ENCODE measurements at places on chromosomes 3 and 15.

DNA sequence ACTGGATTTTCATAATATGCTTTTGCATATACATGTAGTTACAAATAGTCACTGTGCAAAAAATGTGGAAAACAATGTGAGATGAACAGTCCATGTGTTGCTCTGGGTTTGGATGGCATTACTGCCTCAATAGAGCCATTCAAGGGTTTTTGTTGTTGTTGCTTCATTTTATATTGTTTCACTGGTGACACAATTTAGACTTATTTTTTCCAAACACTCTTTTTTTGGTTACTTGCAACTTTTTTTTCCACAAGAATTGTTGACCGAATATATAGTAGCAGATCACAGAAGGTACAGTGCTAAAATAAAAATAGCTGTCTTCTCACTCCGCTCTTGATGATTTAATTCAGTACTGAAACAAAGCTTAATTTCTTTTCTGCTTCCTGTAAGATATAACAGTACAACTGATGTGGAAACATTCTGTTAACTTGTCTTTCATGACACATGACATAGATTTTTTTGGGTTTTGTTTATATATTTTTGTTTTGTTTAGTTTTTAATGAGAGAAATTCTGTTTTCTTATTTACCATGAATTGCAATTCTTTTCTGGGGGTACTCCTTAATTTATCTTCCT lies 618.6 kb downstream of the NAALADL2 start:
- no peak for DNase-seq

DNA sequence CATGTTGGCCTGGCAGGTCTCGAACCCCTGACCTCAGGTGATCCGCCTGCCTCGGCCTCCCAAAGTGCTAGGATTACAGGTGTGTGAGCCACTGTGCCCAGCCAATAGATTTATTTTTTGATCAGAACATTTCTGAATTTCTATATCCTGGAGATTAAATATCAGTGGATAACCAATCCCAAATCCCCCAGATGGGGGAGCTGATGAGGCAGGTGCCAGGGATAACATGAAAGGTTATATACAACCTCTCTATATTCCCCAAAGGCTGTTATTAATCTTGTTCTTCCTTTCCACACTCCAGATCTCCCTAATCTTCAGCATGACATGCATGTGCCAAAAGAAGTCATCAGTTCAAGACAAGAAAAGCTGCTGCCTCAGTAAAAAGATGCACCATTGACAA lies 112.3 kb downstream of the WDR76 start:
- DNase-seq = peak; percentile 49

- DNase-seq = no peak
Measured at GRCh38 chr15:69165637-69166025, 5.2 kb downstream of the GLCE start.

- DNase-seq = no peak
Measured at GRCh38 chr3:106302451-106303221, 433.8 kb upstream of the CBLB start.

DNA sequence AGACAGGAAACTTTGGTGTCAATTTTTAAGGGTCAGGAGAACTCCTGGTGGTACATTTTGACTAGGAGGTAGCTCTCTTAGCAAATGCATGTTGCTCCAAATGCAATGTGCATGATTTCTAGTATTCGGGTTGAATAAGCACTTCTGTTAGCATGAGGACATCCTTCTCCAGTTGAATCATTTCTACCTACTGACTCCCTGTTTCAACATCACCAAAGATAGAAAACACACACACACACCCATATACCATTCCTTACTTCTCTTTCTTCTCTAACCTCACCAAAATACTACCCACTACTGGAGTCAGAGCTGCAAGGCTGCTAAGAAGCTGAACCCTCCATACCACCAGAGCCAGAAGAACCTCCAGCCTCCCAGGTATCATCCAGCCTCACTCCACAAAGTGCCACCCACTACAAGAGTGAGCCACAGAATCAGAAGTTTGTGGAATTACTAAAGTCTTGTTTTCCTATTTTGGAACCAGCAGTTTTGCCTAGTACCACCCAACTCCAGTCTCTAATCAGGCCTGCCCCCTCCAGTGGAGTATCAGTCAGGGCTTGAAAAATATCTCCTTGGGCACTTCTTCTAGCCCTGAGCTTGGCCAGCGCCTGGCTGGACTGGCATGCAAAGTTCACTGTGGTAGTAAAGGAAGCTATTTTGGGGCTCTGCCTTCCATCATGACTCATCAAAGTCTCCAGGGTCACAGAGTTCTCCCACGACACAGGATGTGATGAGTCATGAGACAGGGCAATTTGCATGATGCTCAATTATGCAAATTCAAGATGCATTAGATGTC lies 110.3 kb downstream of the CYP19A1 start:
- DNase-seq = peak; percentile 85

DNA sequence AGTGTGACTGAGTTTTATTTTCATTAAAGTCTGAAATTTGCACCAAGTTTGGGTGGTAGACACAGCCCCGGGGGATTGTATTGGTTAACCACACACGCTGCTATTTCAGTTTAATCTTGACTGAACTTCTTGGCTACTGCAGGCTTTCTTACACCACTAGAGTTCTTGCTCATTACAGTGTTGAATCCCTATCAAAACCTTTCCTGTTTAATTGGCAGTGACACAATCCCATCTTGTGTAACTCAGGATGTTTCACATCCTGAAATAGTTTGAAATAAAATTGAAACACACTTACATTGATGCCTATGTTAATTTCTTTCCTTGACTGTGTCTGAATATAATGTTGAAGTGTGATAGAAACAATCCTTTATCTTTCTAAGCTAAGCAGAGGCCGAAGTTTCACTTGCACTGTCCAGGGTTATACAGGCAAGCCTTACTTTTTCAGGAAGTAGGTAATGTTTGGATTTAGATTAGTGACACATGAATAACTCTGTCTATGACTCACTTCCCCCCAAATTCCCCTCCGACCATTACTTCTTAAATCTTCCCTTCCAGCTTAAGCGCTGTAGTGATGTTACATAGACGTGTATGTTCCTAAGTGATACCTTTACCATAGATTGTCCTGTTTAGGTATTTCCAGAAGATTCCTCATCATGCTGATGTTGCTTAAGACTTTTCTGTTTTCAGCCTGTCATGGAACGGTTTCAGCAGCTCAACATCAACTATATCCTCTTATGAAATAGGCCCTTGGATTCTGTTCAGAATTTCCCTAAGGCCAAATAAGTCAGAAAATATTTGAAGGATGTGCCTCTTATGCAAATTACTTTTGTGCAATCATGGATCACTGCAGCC lies 16.8 kb downstream of the ATG7 start:
- DNase-seq = peak; percentile 74

DNA sequence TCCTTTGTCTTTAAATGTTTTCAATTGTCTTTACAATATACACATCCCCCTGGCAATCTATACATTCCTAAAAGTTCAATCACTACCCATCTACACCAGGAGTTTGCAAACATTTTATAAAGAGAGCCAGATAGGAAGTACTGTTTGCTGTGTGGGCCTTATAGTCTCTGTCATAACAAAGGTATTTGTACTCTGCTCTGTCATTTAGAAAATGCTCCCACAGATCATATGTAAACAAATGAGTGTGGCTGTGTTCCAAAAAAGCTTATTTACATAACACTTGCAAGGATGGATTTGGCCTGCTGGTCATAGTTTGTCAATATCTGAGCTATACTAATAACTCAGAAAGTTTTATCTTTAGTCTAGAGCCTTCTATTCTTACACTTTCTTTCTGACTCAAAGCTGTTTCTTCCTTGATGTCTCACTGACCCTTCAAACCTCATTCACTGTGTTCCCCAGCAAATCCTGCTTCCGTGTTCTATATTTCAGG lies 511.9 kb downstream of the GBE1 start:
- DNase-seq = peak; percentile 2

Measured in GM03348 (cell line).